Pulmonary artery endothelial cell (primary cell): ENCODE measurements at places on chromosomes 7 and 10. TPM values are rescaled to one million over a fixed set of nuclear protein-coding genes. Genes with fewer than 3 reads are reported as not detected.
A peak's percentile ranks its signal among the peaks of the same experiment; 100 is the strongest.

DNA sequence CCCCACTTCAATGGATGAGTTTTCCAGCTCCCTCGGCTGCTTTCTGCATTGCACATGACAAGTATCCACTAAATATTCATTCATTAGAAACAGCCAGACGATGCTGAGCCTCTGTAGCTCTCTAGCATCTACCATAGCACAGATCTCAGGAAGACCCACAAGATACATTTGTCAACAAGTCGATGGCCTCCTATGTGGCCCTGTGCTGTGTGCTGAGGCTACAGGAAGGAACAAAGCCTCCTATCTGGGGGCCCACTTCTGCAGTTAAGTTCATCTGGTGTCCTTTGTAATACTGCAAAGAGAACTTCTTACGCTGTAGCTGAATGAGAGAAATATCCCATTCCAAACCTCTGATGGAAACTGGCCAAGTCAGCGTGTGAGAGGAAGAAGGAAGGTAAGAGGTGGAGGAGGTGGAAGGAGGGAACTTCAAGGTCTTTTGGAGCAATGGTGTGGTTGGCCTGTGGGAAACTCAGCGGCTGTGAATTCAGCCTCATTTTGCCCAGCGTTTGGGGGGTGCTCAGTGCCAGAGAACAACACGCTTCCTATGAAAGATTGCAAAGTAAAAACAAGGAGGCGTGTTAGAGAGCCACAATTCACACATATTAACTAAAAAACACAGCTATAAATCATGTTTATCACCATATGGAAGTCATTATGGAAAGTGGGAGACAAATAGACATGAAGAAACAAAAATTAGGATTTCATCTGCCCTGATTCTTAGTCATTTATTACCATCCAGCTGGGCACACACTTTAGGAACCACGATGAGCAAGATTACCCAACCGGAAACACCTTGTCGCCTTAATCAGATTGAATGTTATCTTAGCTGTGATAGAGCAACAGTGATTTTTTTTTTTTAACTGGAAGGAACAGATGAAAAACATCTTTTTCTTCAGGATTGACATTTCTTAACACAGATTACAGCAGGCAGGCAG lies 62.2 kb upstream of the USP6NL start:
- peak; percentile 35 for DNase-seq

DNA sequence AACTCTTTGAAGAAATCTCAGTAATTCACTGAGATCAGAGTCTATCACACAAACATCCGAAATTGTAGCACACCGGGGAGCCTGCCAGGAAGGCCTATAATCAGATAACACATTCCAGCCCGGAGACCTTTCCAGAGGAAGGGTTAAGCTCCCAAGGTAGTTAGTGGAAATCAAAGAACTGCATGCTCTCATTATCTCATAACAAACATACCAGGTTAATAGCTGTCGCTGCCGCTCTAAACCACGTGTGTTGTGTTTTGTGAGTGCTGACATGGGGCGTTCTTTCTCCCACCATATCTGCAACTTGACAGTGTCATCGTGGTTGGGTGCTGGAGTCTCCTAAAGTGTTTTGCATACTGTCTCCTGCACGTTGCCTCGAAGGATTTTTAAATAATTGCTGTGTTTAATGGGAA lies 120.7 kb upstream of the CARD11 start:
- DNase-seq, result no peak

Gene MYL10
- total RNA-seq, result not detected in 2 replicates

Gene SPAM1
- total RNA-seq, result not detected in 2 replicates

GRCh38 chr7:5450549-5451327 lies 27.1 kb upstream of the TNRC18 start:
- DNase-seq, result no peak

Gene PRRT4
- total RNA-seq, result not detected in 2 replicates

- no peak for DNase-seq
Observed at GRCh38 chr7:138842111-138842510, 44.1 kb upstream of the ATP6V0A4 start.

Gene PPP1R3C
- 1.2 and 2.1 TPM in 2 replicates for total RNA-seq

GRCh38 chr7:156060925-156061324 lies 248.7 kb upstream of the SHH start:
- no peak for DNase-seq

Gene HOXA4
- total RNA-seq, result 0.26 and 0.74 TPM in 2 replicates

GRCh38 chr7:138918756-138919155 lies 62.4 kb downstream of the KIAA1549 start:
- no peak for DNase-seq

Gene LEP
- total RNA-seq, result not detected in 2 replicates

Gene TAS2R4
- total RNA-seq, result 0.33 and 0.85 TPM in 2 replicates

Gene ADAM8
- 0.33 and 0.46 TPM in 2 replicates for total RNA-seq

Gene LRRD1
- not detected in 2 replicates for total RNA-seq
